ENCODE measurements at places on chromosomes 1 and 21.

- DNase-seq = no peak
Measured at GRCh38 chr1:217096200-217096599, 373.0 kb upstream of the ESRRG start.

DNA sequence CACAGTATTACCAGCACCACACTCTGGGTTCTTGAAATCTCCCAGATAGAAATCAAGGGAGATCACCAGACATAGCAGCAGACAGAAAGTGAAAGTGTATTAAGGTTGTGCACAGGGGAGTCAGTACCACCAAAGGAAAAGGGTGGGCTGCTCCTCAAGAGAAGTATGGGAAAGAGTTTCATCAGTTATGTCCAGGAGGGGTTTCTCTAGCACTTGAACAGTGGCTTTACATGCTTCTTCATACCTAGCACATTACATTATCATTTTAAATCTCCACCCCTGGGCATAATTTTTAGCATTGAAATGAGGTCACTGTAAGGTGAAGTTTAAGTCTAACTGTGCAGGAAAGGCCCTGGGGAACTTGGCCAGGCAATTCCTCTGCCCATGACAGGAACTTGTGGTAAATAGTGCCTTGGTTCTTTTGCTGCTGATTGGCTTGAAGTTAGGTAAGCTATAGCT, 601.0 kb downstream of the NUF2 start:
- no peak for DNase-seq

DNA sequence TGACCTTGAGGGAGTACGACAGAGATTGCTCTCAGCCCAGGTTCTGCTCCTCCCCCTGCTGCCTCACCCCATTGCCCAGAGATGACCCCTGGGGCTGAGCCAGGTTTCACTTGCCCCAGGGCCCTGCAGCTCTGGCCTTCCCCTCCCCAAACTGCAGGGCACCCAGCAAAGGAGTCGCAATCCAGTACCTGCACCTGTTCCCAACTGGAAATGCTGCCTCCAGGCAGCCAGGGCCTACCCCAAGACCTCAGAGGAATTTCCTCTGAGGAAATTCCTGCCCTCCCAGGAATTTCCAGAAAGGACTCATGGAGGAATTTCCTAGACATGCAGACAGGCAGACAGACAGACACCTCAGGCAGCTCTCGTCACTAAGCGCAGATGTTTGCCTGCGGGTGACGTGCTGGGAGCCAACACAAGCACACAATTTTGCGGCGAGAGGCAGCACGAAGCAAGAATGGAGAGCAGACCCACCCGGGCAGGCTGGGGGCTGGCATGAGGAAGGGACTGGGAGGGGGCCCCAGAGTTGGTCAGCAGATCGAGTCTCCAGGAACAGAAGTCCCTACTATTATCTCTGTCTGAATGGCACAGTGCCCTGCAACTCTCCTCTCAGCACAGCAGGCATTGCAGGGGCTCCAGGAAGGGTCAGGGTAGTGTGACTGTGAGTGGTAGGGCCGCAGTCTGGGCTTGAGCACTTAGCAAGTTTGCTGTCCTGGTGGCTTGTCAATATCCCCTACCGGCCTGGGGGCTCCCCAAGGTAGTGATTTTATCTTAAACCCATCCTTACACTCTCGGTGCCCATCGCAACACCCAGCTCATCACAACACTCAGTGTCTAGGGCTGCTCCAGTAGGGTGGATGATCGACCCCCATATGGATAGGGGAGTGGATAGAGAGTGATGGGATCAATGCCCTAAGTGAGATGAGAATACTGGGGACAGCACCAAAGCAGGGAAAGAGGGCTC, 2.9 kb upstream of the EFNA1 start:
- DNase-seq = no peak

DNA sequence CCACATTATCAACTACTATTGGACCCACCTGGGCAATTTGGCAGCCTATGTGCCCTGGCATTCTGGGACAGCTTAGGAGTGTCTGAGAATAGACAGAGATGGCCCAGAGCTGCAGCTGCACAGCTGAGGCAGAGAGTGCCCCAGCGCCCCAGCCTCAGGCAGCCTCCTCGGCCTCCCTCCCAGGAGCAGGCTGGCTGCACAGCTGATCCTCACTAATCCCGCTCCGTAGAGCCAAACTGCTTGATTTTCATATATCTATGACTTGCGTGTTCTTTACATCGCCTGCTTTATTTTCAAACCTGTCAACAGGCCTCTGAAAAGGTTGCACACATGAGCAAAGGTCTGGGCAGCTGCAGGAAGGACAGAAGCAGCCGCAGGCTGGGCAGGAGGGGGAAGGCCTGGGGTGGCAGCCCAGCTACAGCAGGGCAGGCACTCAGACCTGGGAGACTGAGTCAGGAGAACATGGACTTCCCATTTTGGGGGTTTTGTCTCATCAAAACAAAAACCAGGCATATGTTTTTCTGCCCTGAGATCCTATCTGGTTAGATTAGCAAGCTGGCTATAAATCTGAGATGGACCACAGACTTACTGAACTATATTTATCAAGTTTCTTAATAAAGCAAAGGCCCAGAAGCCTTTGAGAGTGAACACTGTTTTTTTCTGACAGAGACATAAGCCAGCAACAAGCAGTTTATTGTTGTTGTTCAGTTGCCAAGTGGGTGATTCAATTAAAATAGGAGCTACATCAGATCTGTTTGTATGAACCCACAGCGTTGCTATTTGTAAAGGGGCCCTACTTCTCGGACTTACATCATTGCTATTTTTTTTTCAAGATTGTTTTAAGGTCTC, 301.8 kb upstream of the DUSP10 start:
- DNase-seq = no peak

DNA sequence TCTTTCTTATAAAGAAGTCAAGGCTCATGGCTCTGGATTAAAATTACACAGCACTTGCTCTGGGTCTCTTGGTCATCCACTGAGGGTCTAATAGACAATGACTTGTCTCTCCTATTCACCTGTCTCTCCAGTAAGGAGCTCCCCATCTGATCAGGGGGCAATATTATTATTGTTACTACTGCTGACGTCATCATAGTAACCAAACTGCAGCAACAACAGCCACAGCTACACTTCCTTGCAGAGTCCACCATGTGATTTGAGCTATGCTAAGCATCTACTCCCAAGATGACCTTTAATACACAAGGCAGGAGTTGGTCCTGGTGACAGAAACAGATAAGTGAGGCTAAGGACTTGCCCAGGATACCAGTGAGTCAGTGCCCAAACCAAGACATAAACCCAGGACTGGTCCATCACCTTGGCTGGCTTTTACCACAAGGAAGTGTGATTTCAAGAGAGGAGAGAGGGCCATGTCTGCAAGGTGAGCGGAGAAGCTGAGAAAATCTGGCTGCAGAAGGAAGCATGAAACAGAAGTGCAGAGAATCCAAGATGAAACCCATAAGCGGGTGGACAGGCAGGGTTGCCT, 602.5 kb downstream of the PTPRU start:
- no peak for DNase-seq

DNA sequence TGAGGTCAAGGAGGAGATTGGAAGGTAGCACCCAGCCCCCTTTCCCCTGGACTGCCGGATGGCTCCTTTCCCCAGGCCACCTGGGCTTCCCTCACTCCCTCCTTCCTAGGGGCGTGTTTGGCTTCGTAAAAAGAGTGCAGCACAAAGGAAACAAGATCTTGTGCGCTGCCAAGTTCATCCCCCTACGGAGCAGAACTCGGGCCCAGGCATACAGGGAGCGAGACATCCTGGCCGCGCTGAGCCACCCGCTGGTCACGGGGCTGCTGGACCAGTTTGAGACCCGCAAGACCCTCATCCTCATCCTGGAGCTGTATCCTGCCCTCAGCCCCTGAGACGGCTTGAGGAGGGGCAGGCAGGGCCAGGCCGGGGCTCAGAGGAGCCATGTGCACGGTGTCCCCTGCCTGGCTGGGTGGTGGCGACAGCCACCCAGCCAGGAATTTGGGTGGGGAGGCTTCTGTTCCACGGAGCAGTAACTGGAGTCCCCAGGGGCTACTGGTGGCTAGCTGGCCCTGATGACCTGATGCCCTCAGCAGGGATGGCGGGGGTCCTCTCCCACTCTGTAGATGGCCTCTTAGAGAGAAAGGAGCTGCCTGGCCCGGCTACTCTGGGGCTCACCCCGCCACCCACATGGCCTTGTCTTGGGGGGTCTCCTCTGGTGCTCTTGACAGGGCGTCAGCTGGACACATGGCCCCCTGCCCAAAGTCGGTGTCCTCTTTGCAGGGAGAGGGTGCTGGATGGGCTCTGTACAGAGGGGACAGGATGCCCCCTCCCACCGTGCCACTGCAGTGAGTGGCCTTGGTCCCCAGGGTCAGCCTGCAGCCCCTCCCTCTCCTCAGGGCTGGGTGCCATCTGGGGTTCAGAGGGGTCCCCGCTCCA, 39.5 kb downstream of the TRIM11 start:
- no peak for DNase-seq

All from GM12878 (cell line).